ENCODE measurements at places on chromosomes 13 and 19. TPM values are rescaled to one million over a fixed set of nuclear protein-coding genes. Genes with fewer than 3 reads are reported as not detected.

- DNase-seq, result no peak
Observed at GRCh38 chr13:89541091-89542030, 1806.1 kb upstream of the MIR17HG start.

- no peak for DNase-seq
Observed at GRCh38 chr19:42422092-42422900, 4.9 kb downstream of the LIPE start.

- DNase-seq, result no peak
Observed at GRCh38 chr19:35309481-35310279, 17.7 kb downstream of the MAG start.

- DNase-seq, result no peak
Observed at GRCh38 chr13:28583651-28584091, 75.3 kb upstream of the POMP start.

Gene F2RL3
- 79.1 TPM for total RNA-seq

- no peak for DNase-seq
Observed at GRCh38 chr13:76438050-76438449, 448.2 kb downstream of the KCTD12 start.

- DNase-seq, result no peak
Observed at GRCh38 chr13:112779856-112780604, 90.2 kb downstream of the ATP11A start.

GRCh38 chr19:35040826-35041547 is 534 bp upstream of the HPN start:
- DNase-seq, result no peak

DNA sequence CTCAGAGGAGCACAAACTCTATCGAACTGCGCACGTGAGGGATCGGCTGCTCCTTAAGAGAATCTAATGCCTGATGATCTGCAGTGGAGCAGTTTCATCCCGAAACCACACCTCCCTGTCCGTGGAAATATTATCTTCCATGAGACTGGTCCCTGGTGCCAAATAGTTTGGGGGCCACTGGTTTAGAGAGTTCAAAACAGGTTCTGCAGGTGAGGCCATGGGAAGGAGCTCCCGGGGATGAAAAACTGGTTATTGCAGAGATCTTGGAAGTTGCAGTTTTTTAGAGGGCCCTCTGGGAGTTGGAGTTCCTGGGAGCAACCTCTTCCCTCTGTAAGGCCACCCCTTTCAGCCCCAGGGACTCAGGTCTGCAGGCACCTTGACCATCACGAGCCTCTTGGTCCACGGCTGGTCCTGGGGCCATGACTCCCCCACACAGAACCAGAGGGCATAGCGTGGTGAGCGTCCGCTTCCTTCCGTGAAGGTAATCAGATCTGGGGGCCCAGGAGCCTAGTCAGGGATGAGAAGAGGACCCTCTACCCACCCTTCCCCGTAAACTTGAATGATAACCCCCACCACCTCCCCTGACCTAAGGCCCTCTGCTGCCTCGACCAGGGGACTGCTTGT is 5.2 kb downstream of the IRF3 start:
- no peak for DNase-seq

Gene SPTBN4
- total RNA-seq, result not detected

DNA sequence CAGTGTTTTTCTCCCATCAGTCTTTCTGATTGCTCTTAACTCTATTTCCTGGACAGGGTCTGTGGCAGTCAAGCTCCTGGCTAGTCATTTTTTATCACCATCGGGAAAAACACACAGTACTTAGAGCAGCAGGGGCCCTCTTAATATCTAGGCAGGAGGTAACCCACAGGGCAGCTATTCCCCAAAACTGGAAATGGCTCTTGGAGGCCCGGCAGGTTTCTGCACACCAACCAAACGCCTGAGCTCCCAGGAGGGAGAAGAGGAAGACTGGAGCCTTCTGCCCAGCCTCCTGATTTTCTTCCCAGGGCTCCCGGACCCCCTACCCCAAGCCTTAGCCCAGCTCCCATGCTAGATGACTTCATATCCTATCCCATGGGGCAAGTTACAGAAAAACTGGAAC is 49.3 kb upstream of the VSTM2B start:
- no peak for DNase-seq

Gene ODAD3
- 1.4 TPM for total RNA-seq

GRCh38 chr19:30153326-30154210 is 211.5 kb downstream of the URI1 start:
- no peak for DNase-seq

Gene RNASEH2B
- total RNA-seq, result 24.4 TPM

- DNase-seq, result no peak
Observed at GRCh38 chr19:55339889-55340783, 460 bp downstream of the KMT5C start.

Gene PLPPR3
- 7.5 TPM for total RNA-seq

DNA sequence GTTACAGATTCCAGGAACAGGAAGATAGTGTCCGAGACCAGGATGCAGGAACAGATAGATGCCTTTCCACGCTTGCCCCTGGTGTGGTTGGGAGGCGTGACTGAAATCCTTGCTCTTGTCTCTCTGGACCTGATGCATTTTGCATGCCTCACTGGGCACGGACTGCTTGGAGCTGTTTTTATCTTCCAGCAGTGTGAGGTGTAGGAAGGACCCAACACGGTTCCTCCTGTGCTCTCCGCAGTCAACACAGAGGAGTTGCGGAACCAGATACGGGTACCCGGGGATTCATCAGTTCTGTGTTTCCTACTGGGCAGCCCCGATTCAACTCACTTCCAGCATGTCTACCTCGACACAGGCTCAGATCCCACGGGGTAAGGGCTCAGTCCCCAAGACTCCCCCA is 6.5 kb downstream of the DOT1L start:
- DNase-seq, result no peak

Gene VSTM1
- total RNA-seq, result not detected

GRCh38 chr19:52170304-52170703 is 1.1 kb downstream of the ZNF836 start:
- DNase-seq, result no peak

- no peak for DNase-seq
Observed at GRCh38 chr19:4345342-4346019, 2.1 kb downstream of the MPND start.

Gene KIR2DL4
- 0.41 TPM for total RNA-seq

DNA sequence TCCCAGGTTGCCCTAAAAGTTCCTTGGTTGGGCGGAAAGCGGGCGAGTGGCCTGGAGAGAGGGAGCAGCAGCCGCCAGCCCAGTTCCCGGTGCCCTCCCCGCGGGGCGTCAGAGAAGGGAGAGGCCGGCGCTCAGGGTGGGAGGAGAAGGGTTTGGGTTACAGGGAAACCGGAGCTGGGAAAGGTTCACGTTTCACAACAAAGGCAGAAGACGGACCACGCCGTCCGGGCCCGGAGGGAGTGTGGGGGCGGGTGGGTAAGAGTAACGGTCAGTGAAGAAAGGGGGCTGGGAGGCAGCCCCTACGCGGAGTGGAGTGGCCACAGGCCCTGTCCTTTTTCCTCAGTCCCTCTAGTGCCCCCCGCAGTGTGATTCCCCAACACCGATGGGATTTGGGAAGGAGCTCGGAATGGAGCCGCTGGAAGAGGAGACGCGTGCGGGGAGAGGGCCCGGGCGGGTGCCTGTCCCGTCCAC is 1.6 kb downstream of the SIX5 start:
- no peak for DNase-seq

DNA sequence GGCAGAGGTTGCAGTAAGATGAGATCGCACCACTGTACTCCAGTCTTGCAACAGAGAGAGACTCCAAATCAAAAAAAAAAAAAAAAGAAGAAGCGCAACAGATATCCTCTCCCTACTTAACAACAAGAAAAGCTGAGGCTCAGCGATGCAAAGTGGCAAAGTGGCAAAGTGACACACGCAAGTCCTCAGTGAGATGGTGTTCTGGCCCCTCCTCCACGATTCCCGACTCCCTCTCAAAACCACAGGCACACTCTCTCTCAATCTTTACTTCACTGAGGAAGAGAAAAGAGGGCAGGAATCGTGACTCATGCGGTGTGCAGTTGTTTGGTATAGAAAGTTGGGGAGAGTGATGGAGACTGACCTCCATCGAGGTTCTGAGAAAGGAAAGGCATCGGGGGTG is 12.6 kb downstream of the FFAR2 start:
- no peak for DNase-seq

Gene ZNF665
- total RNA-seq, result 2.5 TPM

Gene ZNF471
- total RNA-seq, result 2.2 TPM

DNA sequence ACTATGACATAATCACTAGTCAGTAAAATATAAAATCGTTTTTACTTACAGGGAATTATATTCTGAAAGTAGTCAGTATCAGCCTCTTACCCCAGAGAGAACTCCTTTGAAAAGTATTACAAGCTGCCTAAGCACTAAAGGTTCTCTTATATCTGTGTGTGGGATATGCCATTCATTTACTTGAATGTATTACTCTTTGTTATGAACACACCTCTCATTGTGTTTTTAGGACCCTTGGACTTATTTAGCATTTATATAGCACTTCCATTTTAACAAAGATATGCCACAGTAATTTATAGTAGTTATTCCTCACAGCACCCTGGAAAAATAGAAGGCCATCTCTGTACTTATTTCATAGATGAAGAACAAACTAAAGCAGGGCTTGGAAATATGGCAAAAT is 1178.0 kb downstream of the OLFM4 start:
- no peak for DNase-seq

DNA sequence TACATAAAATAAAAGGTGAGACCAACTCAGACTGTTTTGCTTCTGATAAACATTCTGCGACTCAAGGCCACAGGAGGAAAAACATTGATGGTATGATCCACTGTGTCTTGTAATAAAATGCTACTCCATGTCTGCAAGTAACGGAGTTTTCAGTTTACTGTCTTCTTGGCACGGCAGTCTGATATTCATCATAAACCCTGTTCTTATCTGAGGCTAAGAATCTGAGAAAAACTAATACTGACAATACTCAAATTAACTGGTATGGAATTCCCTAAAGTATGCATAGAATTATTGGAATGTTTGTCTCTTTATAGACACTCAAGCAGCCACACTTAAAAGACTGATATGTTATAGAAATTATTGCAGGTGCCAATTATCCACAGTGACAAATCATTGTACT is 125.5 kb downstream of the TBC1D4 start:
- DNase-seq, result no peak

DNA sequence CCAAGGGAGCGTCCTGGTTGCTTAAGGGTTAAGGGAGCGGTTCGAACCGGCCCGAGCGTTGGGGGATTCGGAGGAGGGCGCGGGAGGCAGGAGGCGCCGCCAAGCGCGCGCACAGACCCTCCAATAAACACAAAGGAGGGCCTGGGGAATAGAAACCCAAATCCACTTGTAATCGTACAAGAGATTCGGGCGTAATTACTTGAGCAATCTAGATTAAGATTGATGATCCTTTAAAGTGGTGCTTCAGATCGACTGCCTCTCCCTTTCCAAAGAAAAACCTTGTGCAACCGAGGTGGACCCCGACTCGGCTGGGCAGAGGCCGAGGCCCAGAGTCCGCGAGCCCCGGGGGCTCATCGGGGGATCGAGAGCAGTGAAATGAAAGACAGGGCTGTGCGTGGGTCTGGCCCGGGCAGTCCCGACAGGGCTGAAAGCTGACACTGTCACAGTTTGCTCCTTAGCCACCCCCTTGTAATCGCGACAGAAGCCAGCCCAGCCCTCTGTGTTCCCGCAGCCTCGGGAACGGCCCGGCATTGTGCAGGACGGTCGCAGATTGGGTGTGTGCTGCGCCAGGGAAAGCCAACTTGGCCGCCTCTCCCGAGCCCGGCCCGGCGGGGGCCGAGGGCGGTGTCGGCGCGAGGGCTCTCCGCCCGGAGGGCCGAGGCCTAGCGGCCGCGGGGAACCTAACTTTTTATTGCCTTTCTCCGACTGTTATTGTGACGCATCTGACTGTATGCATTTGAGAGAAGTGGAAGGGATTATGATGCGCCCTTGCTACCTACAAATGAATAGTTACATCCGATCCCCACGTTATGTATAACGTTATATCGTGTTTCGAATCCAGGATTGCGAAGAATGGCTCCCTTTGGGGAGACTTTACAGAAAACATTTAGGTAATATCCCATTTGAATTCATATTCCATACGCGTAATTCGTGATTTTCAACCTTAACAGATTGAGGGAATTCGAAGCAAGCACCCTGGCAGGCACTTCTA is 5.5 kb downstream of the MAB21L1 start:
- no peak for DNase-seq

GRCh38 chr13:76758738-76759137 is 127.5 kb downstream of the KCTD12 start:
- no peak for DNase-seq

- DNase-seq, result no peak
Observed at GRCh38 chr13:21967871-21968270, 297.0 kb downstream of the FGF9 start.

- DNase-seq, result no peak
Observed at GRCh38 chr13:42279986-42280385, 8.0 kb downstream of the AKAP11 start.

DNA sequence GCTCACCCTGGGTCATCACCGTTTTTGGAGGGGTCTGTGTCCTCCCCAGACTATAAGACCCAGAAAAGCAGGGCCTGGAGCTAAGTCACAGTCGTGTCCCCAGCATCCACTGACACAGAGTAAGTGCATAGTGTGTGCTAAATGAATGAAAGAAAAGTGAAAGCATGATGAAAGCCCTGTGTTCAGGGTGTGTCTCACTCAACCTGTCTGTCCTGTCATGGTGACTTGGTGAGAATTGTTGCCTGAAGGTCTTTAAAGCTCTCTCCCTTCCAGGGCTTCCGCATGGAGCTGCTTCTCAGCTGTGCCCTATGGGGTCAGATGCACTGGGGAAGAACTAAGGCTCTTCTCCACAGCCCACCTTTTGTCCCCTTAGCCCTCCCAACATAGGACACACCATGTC is 20.5 kb upstream of the IGFL1 start:
- no peak for DNase-seq

Gene LGALS16
- total RNA-seq, result not detected

DNA sequence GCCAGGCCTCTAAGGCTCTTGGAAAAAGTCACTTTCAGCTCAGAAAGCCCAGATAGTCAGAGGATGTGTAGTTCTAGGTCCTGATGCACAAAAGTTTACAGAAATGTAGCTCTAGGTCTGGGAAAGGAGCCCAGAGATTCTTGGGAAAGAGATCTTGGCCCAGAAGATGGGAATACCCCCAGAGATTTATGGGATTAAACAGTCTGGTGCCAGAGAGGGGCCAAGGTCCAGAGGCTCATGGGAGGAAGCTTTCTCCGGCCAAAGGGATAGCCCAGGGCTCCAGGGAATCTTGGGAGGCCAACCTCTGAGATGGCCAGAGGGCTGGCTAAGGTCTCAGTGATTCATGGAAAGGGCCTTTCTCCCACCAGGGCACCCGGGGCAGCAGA is 15.2 kb downstream of the BCAT2 start:
- no peak for DNase-seq

DNA sequence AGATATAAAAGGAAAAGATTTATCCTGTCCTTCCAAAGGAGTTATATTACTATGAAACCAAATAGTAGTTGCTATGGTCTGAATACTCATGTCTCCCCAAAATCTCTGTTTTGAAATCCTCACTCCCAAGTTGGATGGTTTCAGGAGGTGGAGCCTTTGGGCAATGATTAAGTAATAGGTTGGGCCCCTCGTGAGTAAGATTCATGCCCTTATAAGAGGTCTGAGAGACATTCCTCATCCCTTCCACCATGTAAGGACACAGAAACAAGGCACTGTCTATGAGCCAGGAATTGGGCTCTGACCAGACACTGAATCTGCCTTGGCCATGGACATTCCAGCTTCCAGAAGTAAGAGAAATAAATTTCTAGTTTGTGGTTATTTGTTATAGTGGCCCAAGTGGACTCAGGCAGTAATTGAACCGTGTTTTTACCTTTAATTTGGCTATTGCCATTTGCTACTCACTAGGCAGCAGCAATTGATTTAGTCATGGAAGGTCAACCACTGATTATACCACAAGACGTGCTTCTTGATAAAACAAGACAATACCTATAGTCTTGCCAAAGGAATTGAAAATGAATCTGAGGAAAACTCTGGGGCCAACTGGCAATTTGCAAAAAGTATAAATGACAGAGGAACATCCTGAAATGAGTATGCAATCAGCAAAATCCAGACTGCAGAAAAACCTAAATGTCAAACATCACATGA is 717.4 kb upstream of the SPRY2 start:
- DNase-seq, result no peak
